ENCODE measurements at places on chromosomes 1 and 21.
A peak's percentile ranks its signal among the peaks of the same experiment; 100 is the strongest.

- DNase-seq: no peak
Measured at GRCh38 chr1:232302376-232303221, 327.3 kb downstream of the SIPA1L2 start.

DNA sequence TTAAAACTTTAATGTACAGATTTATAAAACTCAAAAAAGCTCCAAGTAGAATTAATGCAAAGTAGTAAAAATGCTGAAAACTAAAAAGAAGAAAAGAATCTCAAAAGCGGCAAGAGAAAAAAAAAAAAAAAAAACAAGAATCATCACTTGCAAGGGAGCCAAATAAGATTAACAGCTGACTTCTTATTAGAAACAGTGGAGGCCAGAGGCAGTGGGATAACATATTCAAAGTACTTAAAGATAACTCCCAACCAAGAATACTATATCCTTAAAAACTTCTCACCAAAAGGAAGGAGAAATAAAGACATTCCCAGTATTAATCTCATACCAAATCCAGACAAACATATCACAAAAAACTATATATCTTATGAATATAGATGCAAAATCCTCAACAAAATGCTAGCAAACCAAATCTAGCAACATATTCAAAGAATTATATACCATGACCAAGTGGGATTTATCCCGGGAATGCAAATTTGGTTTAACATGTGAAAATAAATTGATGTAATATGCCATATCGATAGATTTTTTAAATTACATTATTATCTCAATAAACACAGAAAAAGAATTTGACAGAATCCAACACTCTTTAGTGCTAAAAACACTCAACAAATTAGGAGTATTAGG, 62.7 kb downstream of the CAMK2N1 start:
- no peak for DNase-seq

DNA sequence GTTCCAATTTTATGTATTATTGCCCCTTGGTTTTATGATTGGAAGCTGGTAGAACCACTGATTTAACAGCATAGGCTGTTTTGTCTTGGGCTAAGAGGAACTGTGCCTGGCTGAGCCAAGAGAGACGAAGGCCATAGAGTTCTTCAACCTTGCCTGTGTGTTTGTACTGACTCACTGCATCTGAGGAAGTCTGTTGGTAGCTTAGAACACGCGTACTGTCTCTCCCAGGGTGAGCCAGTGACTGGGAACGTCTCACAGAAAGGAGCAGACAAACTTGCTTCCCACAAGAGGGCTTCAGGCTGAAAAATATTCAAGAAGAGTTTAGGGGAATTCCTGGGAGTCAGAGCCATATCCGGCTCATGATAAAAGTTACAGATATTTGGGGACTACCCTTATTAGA, 14.9 kb downstream of the TMEM51 start:
- no peak for DNase-seq

DNA sequence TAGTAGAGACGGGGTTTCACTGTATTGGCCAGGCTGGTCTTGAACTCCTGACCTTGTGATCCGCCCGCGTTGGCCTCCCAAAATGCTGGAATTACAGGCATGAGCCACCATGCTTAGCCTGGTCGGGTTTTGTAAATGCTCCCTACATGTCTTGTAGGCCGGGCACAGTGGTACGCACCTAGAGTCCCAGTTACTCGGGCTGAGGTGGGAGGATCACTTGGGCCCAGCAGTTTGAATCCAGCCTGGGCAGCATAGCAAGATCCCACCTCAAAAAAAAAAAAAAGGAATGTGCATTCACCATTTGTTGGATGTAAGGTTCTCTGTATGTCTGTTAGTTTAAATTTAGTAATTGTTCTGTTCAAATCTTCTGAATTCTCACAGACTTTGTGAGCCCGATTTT, 95.8 kb downstream of the ST3GAL3 start:
- DNase-seq: no peak

- no peak for DNase-seq
Measured at GRCh38 chr21:45184869-45185268, 102.8 kb downstream of the POFUT2 start.

- DNase-seq: peak; percentile 57
Measured at GRCh38 chr1:203278082-203278884, 27.0 kb upstream of the BTG2 start.

- DNase-seq: no peak
Measured at GRCh38 chr1:178506669-178507068, 6.2 kb upstream of the TEX35 start.

GRCh38 chr1:60103186-60103585, 29.6 kb upstream of the C1orf87 start:
- no peak for DNase-seq

DNA sequence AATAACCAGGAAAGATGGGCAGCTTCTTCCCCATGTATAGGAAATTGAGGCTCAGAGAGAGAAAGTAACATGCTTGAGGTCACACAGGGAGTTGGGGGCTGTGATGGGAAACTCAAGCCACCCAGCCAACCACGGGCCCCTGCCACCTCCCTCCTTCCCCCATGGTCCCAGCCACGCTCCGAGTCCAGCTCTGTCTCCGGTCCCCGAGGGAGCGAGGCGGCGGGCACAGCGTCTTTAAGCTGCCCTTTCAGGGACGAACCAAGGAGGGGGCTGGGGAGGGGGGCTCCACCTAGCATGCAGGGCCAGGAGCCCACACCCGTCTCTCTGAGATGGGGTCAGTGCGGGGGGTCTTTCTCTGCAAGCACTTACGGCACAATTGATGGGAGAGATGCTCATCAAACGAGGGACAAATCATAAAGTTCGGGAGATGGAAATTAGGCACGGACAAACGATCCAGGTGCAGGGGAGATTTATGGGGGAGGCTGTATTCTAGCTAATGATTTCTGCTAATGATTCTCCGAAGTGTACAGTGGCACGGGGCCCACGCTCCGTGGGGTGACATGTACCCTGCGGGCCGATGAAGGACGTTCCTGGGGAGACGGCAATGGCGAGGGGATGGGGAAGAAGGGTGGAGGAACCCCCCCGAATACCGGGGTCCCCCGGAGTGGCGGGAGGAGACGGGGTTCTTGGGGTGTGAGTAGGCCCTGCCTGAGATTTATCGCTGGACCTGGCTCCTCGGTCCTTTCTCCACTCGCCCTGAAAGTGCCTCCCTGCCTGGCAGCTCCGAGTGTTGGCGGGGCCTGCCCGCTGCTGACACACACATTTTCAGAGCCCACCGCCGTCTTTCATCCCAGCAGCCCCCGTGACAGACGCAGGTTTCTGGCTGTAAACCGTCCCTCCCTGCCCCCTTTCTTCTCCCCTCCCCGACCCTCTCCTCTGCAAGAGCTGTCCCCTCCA, 31.2 kb upstream of the CASZ1 start:
- no peak for DNase-seq

DNA sequence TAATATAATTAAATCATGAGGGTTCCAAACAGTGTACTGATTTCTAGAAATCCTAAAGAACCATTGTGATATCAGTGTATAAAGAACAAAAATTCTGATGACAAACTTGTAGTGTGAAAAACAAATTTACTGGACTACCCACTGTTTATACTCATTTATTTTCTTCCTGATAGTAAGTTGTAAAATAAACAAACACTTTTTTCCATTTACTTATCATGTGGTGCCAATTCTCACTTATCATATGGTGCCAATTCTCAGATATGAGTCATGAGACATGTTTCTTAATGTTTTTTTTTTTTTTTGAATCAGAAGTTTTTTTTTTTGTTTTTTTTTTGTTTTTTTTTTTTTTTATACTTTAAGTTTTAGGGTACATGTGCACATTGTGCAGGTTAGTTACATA, 137.7 kb downstream of the LEPR start:
- no peak for DNase-seq

DNA sequence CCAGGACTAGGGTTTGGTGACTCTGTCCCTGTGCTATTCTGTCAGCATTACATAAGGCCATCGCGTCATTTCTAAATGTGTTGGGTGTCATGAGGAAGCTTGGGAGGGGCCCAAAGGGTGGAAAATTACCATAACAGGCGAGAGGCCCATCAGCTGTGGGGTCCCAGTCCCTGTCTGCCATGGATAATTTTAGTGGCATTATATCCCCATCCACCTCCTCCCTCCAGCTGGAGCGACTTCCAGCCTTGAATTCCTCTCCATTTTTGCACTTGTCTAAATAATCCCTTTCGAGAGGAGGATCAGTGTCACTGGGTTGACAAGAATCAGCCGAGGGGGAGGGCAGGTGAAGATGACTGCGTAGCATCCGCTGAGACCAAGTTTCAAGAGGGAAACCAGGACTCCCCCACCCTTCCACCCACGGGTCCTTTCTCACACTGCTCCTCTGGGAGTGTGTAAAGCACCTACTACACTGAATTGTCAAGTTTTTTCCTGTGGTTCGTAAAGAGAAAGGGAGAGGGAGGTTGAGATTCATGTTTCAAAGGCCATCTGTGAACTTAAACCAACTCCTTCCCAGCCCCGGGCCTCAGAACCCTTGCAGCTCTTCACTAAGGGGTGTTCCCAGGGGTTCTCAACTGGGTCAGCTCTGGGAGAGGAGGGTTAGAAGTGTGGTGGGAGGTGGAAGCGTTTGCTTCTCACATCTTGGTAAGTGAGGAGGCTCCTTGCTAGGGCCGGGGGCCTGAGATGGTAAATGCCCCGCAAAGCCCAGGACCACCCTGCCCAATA, 29.2 kb downstream of the VASH2 start:
- DNase-seq: peak; percentile 18

GRCh38 chr1:92795166-92795565, 10.3 kb upstream of the EVI5 start:
- no peak for DNase-seq

- DNase-seq: no peak
Measured at GRCh38 chr1:29718791-29719190, 482.5 kb downstream of the PTPRU start.
